Brain microvascular endothelial cell (primary cell): ENCODE measurements at places on chromosomes 4 and X.

GRCh38 chrX:153334654-153335295, 822 bp downstream of the ZNF275 start:
- no peak for DNase-seq

DNA sequence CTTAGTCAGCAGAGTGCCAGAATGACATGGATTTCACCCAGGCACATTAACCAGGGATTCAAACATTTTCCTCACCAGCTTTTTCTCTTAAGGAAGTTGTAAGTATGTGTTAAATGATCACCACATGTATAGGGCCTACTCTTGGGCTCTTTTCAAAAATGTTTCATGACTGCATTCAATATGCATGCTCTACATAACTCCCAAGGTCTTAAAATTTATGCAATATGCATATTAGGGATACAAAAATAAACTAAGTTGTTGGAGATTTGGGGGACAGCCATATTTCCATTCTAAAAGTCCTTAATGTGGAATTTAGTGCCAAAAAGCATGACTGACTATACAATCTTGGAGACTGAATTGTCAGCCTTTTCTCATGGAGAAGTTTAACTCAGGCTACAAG, 25.0 kb upstream of the TRPC5OS start:
- DNase-seq = no peak

GRCh38 chr4:1899149-1900086, 28.2 kb downstream of the NSD2 start:
- peak; percentile 71 for DNase-seq

- no peak for DNase-seq
These were observed 265.7 kb downstream of the RAB28 start for GRCh38 chr4:13218326-13218958.

DNA sequence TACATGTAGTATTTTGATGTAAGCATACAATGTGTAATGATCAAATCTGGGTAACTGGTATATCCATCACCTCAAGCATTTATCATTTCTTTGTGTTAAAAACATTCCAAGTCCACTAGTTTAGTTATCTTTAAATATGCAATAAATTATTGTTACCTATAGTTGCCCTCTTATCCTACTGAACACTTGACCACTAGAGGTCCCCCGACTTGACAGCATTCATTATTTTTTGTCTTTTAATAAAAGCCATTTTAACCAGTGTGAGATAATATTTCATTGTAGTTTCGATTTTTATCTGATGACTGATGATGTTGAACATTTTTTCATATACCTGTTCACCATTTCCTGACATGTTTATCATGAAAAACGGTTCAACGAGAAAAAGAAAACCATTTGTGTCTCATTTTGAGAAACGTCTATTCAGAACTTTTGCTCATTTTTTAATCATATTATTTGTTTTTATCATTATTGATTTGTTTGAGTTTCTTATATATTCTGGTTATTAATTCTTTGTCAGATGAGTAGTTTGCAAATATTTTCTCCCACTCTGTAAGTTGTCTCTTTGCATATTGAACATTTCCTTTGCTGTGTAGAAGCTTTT, 199.0 kb upstream of the CXXC4 start:
- no peak for DNase-seq

DNA sequence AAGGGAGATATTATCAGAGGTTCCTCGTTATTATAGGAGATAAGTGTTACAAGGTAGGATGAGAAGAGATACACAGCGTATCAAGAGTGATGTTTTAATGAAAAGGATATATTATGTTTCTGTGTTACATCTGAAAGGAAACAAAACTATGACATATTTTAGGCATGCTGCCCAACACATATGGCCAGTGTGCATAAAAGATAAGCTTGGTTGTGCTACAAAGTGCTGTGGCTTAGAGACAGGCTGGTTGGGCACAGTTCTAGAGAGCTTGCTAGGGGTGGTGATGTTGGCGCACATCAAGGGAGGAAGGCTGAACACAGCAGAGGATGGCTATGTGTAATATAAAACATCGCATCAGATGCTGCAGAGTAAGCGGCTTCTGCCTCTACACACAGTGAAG, 42.4 kb downstream of the TRAM1L1 start:
- no peak for DNase-seq

DNA sequence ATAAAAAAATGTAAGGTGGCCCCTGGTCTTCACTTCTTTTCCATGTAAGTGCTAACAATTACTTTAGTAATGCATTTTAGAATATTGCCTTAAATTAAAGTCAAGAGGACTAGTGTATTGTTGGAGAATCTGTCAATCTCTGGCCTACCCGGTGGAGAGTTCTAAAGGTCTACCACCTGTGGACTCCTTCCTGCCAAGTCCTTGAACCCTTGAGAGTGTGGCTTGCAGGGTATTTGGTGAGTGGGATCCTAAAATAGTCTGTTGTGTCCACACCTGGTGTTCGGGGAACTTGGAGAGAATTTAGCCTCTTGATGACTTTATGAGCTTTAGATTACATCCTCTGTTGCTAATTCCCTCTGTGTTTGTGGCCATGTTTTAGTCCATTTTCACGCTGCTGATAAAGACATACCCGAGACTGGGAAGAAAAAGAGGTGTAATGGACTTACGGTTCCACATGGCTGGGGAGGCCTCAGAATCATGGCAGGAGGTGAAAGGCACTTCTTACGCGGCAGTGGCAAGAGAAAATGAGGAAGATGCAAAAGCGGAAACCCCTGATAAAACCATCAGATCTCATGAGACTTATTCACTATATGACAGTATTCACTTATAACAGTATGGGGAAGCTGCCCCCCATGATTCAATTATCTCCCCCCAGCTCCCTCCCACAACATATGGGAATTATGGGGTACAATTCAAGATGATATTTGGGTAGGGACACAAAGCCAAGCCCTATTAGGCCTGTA, 23.8 kb downstream of the DDIT4L start:
- no peak for DNase-seq

GRCh38 chr4:83114576-83114975, at the start of gene PLAC8:
TSS of gene PLAC8 (minus strand) at chr4:83114729. CDS start at chr4:83107921, 6,808 bp downstream.
- DNase-seq = no peak

DNA sequence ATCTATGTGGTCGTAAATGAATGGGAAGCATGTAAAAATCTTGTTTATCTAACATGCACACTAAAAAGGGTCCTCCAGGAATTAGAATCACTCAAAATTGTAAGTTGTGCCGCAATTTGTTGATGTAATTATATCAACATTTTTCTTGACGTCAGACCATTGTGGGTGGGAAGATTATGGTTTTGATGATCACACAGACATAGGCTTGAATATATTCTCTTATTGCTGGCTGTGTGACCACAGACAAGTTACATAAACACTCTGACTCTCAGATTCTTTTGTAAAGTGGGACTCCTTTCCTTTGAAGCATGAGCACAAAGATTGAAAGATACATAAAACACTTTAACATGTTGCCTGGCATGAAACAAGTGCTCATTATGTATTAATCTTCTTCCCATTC, 51.5 kb downstream of the IL1RAPL1 start:
- DNase-seq = peak; percentile 25

DNA sequence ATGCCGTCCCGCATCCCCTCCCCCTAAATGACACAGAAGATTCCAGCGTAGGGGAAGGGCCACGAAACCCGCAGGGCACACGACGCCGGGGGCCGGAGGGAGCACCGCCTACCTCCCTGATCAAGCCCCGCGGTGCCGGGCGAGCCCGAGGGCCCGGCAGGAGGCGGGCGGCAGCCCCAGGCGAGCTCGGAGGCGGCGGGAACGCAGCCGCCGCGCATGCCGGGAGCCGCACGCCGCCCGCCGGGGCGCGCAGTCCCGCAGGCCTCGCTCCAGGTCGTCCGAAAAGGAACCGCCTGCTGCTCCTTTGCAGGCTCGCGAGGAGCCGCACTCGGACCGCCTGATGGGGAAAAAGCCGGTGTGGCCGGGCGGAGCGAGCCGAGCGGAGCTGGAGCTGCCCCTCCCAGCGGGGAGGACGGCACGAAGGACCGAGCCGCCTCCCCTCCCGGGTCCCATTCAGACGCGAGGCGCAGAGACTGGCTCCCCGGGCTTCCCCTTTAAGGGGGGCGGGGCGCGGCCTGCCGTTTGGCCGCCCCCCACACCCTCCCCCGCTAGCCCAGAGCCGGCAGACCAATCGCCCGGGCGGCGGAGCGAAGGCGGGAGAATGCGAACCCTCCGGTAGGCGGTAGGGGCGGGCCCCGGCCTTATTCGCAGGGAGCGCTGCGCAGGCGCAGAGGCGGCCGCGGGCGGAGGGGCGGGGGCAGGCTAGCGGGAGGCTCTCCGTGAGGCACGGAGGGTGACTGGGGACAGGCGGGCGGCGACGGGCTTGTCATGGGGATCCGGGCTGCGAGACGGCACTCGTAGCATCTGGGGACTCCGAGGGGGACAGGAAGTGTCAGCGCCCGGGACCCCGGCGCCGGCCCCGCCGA, 561 bp upstream of the ING2 start:
- DNase-seq = peak; percentile 96

GRCh38 chr4:112381996-112382692, 85.0 kb downstream of the ALPK1 start:
- DNase-seq = no peak

GRCh38 chrX:10769195-10769594, 148.8 kb upstream of the MID1 start:
- DNase-seq = peak; percentile 8

DNA sequence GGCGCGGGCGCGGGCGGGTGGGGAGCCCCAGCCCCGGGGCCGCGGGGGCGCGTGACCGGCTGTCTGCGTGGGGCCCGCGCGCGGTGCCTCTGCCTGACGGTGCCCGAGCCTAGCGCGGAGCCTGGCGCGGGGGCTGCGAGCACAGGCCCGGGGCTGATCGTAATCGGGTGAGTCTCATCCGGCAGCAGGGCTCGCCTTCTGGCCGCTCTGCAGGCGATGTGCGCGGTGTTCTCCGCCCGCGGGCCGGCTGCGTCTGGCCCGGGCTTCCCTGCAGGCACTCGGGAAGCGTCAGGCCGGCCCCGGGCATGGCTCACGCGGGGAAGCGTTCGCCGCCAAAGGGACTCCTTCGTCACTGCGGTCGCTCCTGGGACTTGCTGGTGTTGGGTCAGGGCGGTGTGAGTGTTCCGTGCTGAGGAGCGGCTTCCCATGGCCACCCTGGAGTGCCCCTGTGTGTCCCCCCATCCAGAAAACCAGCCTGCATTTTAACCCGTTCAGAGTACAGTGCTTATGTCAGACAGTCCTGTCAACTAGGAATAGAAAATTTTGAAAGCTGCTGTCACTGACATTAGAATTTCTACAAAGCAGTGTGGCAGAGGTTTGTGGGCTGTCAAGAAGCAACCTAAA, 40.6 kb downstream of the FAM149A start:
- peak; percentile 46 for DNase-seq

DNA sequence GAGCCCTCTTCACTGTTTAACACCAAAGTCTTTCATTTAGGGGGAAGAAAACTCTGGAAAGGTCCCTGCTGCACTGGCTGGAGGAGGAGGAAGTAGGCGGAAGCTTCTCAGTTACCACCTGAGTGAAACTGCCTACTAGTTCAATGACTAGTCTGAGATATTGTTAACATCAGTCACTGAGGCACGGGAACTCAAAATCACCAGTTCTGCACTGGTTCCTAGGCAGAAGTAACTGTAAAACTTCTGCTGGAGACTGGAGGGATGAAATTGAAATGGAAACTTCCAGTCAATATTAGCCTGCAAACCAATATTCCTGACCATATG, 178.3 kb downstream of the SNCA start:
- no peak for DNase-seq

GRCh38 chr4:88621763-88622327, 29.6 kb downstream of the HERC3 start:
- no peak for DNase-seq

- peak; percentile 80 for DNase-seq
These were observed 3.5 kb upstream of the SLIT2 start for GRCh38 chr4:20248155-20248558.

DNA sequence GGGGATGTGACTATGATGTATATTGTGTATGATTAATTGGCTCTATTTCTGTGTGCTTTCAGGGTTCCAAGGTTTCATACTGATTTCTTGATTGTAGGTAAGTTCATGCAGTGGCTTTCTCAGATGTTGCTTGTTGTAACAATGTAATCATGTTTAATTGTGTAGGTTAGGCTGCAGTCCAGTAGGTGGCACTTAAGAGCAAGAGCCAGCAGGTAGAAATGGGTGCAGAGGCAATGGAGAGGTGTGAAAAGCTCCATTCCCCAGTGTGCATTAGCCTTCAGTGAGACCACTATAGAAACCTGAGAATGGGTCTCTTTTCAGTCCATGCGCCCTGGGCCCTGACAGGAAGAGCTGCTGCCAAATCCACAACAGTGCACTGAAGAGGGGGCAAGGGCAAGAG, 28.2 kb downstream of the DCAF12L2 start:
- DNase-seq = no peak

- no peak for DNase-seq
These were observed 616.4 kb upstream of the NDST4 start for GRCh38 chr4:115729739-115730266.

- peak; percentile 3 for DNase-seq
These were observed 557 bp upstream of the ARHGEF6 start for GRCh38 chrX:136781180-136781797.

DNA sequence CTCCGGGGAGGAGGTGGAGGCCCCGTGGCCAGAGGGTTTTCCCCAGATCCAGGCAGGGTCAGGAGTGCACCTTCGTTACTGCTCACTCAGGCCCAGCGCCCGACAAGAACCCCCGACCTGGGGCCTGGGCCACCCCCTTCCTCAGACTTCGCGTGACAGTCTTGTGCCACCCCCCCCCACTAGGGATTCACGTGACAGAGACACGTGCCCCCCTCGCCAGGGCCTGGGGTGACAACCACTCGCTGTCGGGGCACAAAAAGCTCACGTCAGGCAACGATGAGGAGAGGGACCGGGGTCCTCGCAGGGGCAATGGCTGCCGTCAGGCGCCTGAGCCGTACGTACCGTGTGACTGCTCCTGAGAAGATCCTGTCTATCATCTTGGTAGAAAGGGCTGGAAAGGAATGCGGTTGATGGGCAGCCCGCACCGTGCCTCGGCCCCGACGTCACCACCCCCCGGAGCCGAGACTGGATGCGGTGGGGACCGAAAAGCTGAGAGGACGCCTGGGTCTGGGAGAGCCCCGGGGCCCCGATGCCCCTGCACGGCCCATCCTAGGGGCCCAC, 23.0 kb upstream of the GTPBP6 start:
- no peak for DNase-seq

DNA sequence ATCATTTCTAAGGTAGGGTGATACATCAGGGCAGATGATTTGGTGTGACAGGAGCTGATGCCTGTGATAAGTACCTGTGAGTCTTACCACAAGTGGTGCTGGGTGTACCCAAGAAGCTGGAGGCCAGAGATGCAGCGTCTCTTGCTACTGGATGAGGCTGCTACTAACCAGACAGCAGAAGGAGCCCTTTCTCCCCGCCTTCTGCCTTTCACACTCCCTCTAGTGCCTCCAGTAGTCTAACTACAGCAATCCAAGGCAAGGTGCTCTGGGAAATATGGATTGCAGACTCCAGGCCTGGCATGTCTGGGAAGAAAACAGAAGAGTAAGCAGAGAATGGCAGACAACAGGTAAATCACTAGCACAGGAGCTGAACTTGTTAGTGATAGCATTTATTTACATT, 470.8 kb downstream of the NKX6-1 start:
- DNase-seq = peak; percentile 1

- peak; percentile 31 for DNase-seq
These were observed 556.1 kb downstream of the IL1RAPL1 start for GRCh38 chrX:29143356-29143755.

GRCh38 chr4:121070274-121070673, 2.1 kb downstream of the NDNF start:
- no peak for DNase-seq

GRCh38 chr4:27846951-27847350, 986.3 kb downstream of the STIM2 start:
- no peak for DNase-seq
